NCI-H1436 (cell line): ENCODE measurements at places on chromosomes 3 and 15.

- DNase-seq = no peak
These were observed 16.3 kb upstream of the EMC3 start for GRCh38 chr3:10002951-10003350.

DNA sequence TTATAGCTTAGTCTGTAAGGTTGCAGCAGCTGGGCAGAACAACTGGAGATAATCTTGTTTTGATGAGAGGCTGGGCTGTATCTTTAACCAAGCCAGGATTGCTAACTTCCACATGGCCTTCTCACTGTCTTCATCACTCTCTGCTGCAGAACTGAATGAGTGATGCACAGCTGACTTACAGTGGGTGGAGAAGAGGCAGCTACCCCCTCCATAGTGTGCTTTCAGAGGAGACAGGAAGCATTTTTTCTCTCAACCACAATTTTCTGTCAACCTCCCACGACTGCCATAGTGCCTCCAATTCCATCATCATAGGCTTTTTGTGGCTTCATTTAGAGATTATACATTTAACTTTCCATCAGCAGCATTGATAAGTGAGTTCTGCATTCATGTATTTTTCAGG lies 168.2 kb downstream of the CLSTN2 start:
- no peak for DNase-seq

DNA sequence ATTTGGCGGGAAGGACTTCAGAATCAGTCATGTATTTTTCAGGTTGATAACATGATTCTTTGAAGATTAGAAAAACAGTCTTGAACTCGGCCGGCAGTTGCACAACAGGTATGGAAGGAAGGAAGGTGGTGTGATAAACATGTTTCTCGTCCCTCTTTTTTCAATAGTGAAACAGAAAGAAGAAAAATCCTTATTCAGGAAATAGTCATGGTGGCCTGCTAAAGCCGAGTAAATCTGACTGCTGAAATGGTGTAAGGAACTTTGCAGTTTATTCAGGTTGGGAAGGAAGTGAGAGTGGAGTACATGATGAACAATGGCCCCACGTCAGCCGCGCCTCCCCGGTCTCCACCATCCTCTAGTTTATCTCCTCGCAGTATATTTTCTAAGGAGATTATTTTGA lies 6.7 kb downstream of the RASGRP1 start:
- no peak for DNase-seq

- DNase-seq = no peak
These were observed 8.6 kb downstream of the SCN5A start for GRCh38 chr3:38640661-38641452.

DNA sequence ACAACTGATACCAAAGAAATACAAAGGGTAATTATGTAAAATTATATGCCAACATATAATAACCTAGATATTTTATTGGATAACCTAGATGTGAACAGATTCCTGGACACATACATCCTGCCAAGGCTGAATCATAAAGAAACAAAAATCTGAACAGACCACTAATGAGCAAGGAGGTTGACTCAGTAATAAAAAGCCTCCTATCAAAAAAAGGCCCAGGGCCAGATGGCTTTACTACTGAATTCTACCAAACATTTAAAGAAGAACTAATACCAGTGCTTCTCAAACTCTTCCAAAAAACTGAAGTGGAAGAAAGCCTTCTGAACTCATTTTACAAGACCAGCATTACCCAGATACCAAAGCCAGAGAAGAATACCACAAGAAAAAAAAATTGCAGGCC lies 32.4 kb downstream of the THBS1 start:
- no peak for DNase-seq

- DNase-seq = no peak
These were observed 22.9 kb downstream of the PDIA5 start for GRCh38 chr3:123089611-123090331.

DNA sequence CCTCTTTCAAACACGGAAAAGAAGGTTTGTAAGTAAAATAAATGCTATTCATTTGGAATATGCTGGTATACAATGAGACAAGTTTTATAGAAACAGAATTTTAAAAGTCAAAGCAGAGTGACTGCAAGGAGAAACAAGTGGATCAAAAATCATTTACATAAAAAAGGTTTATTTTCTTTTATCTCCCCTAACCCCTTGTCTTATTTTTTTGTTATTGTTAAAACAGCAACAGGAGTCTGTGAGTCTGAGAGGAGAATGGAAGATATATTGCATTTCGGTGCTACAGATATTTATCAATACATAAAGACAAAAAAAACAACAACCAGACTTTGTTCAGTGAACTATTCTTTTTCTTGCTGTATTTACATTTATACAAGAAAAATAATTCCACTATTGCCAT lies 1116.4 kb downstream of the OTOL1 start:
- DNase-seq = no peak

GRCh38 chr15:39194106-39194830 lies 386.6 kb upstream of the THBS1 start:
- DNase-seq = no peak

DNA sequence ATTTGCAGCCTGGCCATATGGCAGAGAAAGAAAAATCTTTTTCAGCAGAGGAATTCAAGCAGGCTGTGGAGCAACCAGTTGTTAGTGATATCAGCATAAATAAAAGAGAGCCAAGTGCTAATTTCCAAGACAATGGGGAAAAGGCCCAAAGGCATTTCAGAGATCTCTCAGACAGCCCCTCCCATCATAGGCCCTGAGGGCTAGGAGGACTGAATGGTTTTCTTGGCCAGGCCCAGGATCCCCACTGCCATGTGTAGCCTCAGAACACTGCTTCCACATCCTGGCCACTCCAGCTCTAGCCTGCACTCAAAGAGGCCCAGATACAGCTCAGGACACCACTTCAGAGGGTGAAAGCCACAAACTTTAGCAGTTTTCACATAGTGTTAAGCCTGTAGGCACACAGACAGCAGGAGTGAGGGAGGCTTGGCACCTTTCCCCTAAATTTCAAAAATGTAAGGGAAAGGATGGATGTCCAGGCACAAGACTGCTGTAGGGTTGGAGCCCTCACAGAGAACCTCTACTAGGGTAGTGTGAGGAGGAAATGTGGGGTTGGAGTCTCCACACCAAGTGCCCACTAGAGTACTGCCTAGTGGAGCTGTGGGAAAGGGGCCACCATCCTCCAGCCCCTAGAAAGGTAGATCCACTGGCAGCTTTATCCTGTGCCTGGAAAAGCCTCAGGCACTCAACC lies 191.4 kb downstream of the TBL1XR1 start:
- DNase-seq = no peak

GRCh38 chr3:70753572-70753971 lies 441.1 kb upstream of the MDFIC2 start:
- DNase-seq = no peak

DNA sequence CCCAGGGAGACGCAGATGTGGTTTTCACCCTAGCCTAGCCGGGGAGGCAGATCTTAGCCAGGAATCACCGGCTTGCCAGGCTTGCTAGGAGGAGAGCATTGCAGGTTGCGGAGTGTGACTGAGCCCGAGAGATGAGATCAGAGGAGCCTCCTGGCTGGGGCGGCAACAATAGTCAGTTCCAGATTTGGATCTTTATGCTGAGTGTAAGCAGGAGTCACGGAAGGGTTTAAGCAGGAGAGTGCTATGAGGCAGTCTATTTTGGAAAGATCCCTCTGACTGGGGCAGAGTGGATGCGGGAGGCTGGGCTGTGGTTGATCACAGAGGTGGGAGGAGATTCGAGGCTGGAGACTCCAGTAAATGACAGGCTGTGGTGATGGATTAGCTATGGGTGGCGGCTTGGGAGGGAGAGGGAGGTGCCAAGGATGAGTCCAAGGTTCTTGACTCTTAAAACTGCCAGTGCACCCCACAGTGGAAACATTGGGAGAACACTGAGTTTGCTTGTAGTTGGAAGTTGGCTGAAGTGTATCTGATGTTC lies 10.4 kb upstream of the BAHD1 start:
- no peak for DNase-seq

DNA sequence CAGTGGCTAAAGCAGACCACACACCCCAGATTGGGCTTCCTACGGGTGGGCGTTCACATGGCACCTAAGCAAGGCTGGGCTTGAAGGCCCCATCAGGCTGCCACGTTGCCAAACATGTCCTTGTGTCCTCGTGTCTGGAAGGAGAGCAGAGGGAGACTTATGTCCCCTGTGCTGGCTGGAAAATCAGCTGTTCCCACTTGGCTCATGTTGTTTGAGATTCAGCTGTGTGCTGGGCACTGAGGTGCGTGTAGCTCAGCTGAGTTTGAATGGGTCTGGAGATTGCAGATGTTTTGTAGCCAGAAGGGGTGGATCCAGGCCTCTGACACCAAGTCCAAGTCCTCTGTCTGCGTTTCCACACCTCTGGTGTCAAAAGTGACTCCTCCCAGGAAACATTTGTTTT lies 34.6 kb downstream of the RLBP1 start:
- DNase-seq = no peak

DNA sequence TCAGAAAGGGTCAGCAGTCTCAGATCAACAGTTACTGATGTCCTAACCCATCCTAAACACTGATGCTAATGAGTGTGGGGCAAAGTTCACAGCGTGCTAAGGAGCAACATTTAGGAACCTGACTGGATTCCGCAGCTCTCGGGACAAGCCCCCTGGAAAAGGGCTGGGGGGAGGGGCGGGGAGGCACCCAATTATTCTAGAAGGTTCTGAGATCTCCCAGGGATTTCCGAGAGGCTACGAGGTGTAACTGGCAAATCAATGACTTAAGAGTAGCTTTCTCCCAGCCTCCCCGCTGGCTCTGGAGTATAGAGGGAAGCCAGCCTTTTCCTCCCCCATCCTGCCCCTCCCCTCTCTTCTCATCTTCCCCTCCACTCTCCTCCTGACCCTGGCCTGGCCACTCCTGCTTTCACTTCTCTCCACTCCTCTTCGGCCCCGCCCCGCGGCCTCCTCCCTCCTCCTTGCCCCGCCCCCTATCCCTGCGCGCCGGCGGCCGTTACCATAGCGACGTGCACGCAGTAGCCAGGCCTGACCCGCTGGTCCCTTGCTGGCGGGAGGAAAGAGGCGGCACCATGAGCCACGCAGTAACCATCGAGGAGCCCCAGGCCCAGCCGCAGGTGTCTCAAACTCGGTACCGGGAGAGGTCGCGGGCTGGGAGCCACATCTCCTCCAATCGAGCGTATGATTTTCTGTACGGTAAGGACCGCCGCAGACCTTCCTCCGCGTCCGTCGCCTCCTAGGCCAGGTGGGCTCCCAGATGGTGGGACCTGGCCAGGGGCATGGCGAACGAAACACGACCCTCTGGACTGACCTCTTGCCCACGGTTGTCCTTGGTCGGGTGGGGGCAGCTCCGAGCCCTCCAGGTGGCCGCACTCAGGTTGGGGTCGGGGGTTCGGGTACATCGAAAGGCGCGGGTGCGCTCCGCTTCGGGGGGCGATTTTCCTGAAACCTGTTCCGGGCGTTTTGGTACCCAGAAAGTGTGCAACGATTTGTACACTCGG lies at the start of gene CFAP91:
Gene CFAP91, plus strand, starts transcription at position 493 of the 998 bp plus-strand sequence. Its CDS starts 77 bp downstream, at position 570.
- peak; percentile 98 for DNase-seq

DNA sequence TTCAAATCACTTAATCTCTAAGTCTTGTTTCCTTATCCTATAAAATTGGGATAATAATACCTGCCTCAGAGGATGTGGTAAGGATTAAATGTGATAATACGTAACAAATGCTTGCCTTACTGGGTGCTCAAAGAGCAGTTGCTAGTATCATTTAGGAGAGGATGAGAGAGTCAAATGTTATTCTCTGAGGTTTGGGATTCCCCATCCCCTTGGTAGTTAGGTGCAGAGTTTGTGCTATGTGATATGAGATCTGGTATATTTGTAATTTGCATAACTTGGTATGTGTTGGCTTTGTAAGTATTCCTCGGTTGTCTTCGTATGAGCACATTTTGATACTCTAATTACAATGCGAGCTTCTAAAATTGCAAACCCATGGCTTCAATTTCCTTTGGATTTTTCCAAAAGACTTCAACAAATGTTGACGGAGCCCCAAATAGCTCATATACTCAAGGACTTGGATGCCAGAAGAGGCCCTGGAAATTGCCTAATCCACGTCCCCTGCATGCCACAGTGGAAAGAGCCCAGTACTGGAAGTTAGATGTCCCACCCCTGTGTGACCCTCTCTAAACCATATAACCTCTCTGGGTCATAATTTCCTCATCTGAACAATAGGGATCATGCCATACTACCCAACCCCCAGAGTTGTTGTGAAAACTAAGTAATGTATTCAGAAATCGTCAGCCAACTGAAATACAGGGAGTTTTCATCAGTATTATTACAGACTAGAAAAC lies 85.0 kb downstream of the FBN1 start:
- no peak for DNase-seq
